Karpas-422 (cell line): ENCODE measurements at places on chromosomes 7 and 10.

- no peak for DNase-seq
Observed at GRCh38 chr10:77139252-77140160, 498.1 kb downstream of the KCNMA1 start.

DNA sequence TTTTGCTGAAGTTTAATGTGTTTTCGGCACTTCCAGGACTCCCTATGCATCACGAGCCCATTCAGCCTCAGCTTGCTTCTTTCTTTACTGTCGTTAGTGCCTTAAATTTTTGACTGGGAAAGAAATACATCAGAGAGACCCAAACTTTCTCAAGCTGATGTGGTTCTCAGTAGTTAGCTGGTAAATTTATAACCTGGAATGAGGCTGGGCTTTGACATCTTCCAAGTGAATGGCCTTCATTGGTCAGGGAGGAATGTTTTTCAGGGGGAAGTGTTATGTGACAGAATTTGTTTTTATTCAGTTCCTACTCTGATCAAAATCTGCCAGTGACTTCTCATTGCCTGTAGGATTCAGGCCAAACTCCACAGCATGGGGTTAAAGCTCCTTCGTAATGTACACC, 296.9 kb downstream of the SORCS3 start:
- DNase-seq: no peak

- no peak for DNase-seq
Observed at GRCh38 chr7:37546677-37547076, 98.0 kb upstream of the ELMO1 start.

- no peak for DNase-seq
Observed at GRCh38 chr7:24968165-24968564, 11.8 kb downstream of the OSBPL3 start.

- DNase-seq: no peak
Observed at GRCh38 chr7:116509982-116510579, 10.5 kb downstream of the CAV2 start.
